ENCODE measurements at places on chromosomes 11 and 22.

DNA sequence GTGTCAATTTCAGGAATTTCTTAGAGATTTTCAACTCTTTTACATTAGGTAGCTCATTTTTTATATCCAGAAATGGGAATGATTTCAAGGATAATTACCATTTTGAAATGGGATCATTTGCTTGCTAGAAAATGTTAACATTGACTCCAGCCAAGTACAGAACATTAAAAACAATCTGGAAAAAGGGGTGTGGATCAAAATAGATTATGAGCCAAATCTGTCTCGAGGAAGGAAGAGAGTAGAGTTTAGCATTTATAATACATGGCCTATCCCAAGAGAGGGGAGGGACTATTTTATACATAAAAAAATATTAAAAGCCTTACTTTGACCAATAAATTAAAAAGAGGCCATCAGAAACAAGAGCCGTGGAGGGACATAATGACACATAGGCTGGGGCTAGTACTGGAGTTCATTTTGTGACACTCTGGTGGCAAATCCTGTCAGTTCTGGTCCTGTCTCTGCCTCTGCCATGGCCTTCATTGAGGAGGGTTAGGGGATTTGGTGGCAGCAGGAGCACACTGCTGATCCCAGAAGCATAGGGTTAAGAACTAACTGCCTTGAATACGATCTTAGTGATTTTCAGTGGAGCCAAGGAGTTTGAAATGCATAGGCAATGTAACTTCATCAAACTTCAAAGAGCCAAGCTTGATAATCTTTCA lies 20.4 kb downstream of the PPP6R3 start:
- no peak for DNase-seq

DNA sequence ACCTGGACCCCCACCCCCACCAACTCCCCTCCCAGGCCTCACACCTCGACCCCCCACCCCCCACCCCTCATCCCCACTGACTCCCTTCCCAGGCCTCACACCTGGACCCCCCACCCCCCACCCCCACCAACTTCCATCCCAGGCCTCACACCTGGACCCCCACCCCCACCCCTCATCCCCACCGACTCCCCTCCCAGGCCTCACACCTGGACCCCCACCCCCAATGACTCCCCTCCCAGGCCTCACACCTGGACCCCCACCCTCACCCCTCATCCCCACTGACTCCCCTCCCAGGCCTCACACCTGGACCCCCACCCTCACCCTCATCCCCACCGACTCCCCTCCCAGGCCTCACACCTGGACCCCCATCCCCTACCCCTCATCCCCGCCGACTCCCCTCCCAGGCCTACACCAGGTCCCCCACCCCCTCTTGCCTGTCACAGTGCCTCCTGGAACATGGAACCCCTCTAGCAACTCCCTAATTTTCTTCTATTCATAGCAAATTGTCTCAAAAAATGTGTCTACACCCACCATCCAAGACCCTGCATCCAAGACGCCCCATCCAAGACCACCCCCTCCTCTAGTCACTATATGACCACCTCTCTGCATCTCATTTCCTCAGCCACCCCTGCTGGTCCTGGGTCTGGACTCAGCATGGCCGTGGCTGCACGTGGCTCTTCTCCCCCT lies 36.9 kb upstream of the BRSK2 start:
- no peak for DNase-seq

DNA sequence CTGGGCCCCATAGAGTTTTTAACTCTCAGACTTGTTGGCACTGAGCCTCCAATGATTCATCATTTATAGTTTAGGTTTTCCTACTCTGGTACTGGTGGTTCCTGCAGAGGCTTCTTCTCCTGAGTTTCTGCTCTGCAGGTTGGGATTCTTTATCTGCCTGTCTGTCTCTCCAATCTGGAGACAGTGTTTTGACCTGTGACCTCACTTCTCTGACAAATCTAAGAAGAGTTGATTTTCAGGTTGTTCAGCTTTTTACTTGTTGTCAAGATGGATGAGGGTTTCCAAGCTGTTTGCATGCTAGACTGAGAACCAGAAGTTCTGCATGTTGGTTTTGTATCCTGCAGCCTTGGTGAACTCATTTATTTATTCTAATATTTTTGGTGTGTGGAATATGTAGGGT lies 63.9 kb downstream of the JAM3 start:
- DNase-seq, result no peak

GRCh38 chr11:68832476-68833181 lies 9.1 kb downstream of the CPT1A start:
- no peak for DNase-seq

DNA sequence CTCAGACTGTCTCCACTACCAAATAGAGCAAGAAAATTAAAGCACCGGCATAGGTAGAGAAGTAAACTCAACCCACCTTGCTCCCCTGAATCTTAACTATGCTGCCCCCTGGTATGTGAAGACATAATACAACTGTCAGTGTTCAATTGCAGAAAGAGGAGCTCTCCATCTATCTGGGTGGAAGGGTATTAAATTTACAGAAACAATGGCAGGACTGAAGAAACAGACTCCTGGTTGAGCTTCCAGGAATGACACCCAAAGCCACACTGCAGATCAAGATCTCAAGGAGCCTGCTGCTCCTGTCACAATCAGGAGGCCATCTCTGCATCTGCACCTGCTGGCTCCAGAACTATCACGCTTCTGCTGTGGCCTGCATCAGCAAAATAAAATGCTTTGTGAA lies 132.1 kb upstream of the BMAL1 start:
- no peak for DNase-seq
